Naive thymus-derived CD8-positive, alpha-beta T cell (primary cell): ENCODE measurements at places on chromosomes 16 and 17. TPM values are rescaled to one million over a fixed set of nuclear protein-coding genes. Genes with fewer than 3 reads are reported as not detected.

SMG1 gene
- 11.3 TPM for polyA plus RNA-seq

TP53I13 gene
- 25.5 TPM for polyA plus RNA-seq

IL34 gene
- polyA plus RNA-seq = not detected

CCDC144A gene
- polyA plus RNA-seq = 0.84 TPM

C16orf96 gene
- polyA plus RNA-seq = not detected

FLYWCH2 gene
- polyA plus RNA-seq = 28.8 TPM

DPEP3 gene
- 1.5 TPM for polyA plus RNA-seq

CBX8 gene
- 1.4 TPM for polyA plus RNA-seq

SLC22A31 gene
- not detected for polyA plus RNA-seq

CCL13 gene
- polyA plus RNA-seq = not detected

PMP22 gene
- not detected for polyA plus RNA-seq

SLC38A8 gene
- not detected for polyA plus RNA-seq

TERB1 gene
- polyA plus RNA-seq = not detected

NRN1L gene
- not detected for polyA plus RNA-seq

CACNA1G gene
- not detected for polyA plus RNA-seq

ARHGDIG gene
- polyA plus RNA-seq = not detected

APOBR gene
- 0.76 TPM for polyA plus RNA-seq

CYB561 gene
- polyA plus RNA-seq = 1.2 TPM

ASPA gene
- polyA plus RNA-seq = not detected

CORO6 gene
- polyA plus RNA-seq = 0.22 TPM

CMTM4 gene
- polyA plus RNA-seq = 0.26 TPM

SYT17 gene
- polyA plus RNA-seq = not detected

PITPNC1 gene
- 119 TPM for polyA plus RNA-seq

MMP2 gene
- not detected for polyA plus RNA-seq

ACSM5 gene
- not detected for polyA plus RNA-seq

MYO18A gene
- 4.6 TPM for polyA plus RNA-seq

KRTAP9-4 gene
- not detected for polyA plus RNA-seq

HYDIN gene
- not detected for polyA plus RNA-seq

SLC5A11 gene
- not detected for polyA plus RNA-seq

LITAFD gene
- not detected for polyA plus RNA-seq

FAM117A gene
- 46.7 TPM for polyA plus RNA-seq

NPIPB9 gene
- polyA plus RNA-seq = 0.53 TPM

THOC6 gene
- 45.2 TPM for polyA plus RNA-seq

NPIPA3 gene
- not detected for polyA plus RNA-seq

C16orf89 gene
- not detected for polyA plus RNA-seq

OR1A1 gene
- not detected for polyA plus RNA-seq

TPSAB1 gene
- not detected for polyA plus RNA-seq

KCNJ18 gene
- polyA plus RNA-seq = not detected

PRSS27 gene
- polyA plus RNA-seq = 0.06 TPM

FOXJ1 gene
- polyA plus RNA-seq = 1.8 TPM

NPW gene
- not detected for polyA plus RNA-seq

TOM1L2 gene
- 11.6 TPM for polyA plus RNA-seq

CLDN7 gene
- 7.1 TPM for polyA plus RNA-seq

BCAS3 gene
- polyA plus RNA-seq = 25.7 TPM

PTGES3L gene
- polyA plus RNA-seq = 0.30 TPM

CSH2 gene
- not detected for polyA plus RNA-seq

CLEC18B gene
- polyA plus RNA-seq = not detected
